ENCODE measurements at places on chromosomes 4 and X.

- DNase-seq = no peak
Observed at GRCh38 chr4:150641612-150642011, 59.7 kb downstream of the MAB21L2 start.

- no peak for DNase-seq
Observed at GRCh38 chrX:43505769-43506168, 150.3 kb upstream of the MAOA start.

GRCh38 chr4:87416965-87417364 is 5.4 kb upstream of the NUDT9 start:
- no peak for DNase-seq

GRCh38 chr4:109179061-109179460 is 123.4 kb downstream of the COL25A1 start:
- DNase-seq = no peak

GRCh38 chr4:171622729-171623128 is 190.5 kb upstream of the GALNTL6 start:
- DNase-seq = no peak
